GM23338 (cell line): ENCODE measurements at places on chromosomes 1 and 21. TPM values are rescaled to one million over a fixed set of nuclear protein-coding genes. Genes with fewer than 3 reads are reported as not detected.
A peak's percentile ranks its signal among the peaks of the same experiment; 100 is the strongest.

Gene KCNAB2
- 3.7 and 5.1 TPM in 2 replicates for total RNA-seq

- DNase-seq: no peak
Measured at GRCh38 chr21:26572076-26572701, 897 bp downstream of the CYYR1 start.

Gene PLA2G2A
- 0.97 TPM in 1 of 2 replicates, not detected in the other for total RNA-seq

Gene BRDT
- 0.19 and 0.80 TPM in 2 replicates for total RNA-seq

DNA sequence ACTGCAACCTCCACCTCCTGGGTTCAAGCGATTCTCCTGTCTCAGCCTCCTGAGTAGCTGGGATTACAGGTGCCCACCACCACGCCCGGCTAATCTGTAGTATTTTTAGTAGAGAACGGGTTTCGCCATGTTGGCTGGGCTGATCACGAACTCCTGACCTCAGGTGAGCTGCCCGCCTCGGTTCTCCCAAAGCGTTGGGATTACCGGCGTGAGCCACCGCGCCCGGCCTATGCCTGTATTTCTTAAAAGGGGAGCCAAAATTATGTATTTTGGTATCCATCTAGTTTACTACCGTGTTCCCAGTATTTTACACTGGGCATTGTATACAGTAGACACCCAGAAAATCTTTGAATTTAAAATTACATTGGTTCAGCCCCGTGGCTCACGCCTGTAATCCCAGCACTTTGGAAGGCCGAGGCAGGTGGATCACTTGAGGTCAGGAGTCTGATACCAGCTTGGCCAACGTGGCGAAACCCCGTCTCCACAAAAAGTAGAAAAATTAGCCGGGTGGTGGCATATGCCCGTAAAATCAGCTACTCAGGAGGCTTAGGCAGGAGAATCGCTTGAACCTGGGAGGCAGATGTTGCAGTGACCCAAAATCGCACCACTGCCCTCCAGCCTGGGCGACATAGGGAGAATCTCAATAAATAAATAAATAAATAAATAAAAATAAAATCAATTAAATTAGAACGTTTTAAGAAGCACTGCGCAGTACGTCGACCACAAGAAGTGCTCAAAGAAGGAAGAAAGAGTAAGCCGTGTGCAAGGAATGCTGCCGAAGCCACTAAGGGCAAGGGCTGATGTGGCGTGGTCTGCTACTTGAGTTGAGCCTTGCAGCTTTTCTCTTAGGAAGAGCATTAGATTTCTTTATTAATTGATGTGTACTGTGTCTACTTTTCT lies 1.5 kb upstream of the THRAP3 start:
- DNase-seq: peak; percentile 32

Gene OR2L5
- total RNA-seq: not detected in 2 replicates

DNA sequence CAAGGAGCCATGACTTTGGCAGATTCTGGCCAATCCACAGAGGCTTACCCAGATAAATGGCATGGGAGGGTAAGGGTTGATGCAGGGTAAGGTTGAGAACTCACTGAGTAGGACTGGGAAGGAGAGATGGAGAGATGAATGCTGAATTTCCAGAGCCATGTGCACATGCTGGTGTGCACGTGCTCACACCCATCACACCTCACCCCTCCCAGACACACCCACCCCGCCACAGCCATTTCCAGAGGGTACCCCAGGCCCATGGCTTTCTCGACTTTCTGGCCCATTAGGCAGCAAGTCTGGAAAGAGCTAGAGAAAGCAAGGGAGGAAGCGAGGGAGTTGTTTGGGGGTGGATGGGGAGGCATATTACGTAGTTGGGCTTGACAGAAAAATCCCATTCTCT lies 1.6 kb downstream of the CACNA1S start:
- DNase-seq: no peak

Gene CORT
- 0.16 TPM in 1 of 2 replicates, not detected in the other for total RNA-seq

GRCh38 chr1:18057623-18058022 lies 50.0 kb upstream of the IGSF21 start:
- no peak for DNase-seq

GRCh38 chr1:190957565-190957964 lies 479.9 kb upstream of the BRINP3 start:
- DNase-seq: no peak

Gene NHLH2
- 1.7 and 2.3 TPM in 2 replicates for total RNA-seq

DNA sequence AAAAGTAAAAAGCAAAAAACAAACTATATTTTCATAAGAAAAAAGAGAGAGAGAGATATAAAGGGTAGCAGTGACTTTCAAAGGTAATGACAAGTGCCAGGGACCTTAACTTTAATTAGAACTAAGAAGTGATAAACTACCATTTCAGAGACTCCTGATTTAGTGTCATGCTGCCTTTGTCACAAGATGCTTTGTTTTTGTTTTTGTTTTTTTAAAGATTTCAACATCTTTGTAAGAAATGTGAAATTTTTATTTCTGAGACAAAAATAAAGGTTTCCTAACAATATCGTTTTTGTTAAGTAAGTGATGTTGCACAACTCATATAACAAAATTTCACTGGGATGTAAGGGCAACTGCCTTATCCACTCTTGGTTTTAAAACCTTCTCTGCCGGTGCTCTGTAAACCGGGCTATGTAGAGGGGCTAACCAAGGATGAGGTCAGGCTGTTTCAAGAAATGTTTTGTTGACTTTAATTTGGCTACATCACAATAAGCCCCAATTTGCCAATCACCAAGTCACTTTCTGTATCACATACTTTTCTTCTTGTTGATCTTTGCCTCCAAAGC lies 35.2 kb upstream of the SYT2 start:
- DNase-seq: no peak

DNA sequence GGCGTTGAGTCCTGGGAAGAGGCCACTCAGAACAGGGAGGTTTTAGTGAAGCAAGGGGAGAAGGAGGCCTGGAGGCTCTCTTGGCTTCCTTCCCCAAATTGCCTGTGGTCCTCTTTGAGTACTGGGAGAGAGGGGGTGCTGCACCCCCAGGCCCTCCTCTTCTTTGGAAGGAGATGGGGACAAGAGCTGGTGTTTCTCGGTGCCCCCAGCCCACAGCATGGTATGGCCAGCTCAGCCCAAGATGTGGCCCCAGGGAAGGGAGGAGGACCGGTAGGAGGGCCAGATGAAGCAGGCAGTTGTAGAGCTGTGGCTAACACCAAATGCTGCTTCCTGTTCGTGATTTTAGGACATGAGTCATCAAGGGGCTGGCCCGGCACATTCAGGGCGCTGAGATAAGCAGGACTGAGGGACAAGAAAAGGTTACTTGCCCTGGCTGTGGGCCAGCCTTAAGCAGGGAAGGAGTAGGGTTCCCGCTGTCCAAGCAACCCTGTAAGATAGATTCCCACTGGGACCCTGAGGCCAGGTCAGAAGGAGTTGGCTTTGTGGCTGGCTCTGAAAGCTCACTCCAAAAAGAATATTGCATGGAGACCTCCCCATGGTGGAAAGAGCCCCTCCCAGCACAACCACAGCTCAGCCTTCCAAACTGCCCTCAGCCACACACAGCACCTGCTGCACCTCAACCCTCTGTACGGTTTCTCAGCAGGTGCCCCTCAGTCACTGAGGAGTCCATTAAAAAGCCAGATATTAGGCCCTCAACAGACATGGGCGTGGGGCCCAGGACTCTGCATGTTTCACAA lies 4.9 kb upstream of the TNFRSF1B start:
- DNase-seq: no peak

- DNase-seq: no peak
Measured at GRCh38 chr21:39961251-39961650, 94.0 kb downstream of the PCP4 start.

Gene PDZK1IP1
- not detected in 2 replicates for total RNA-seq

Gene KIF17
- total RNA-seq: 13.3 and 18.6 TPM in 2 replicates

Gene PGLYRP3
- not detected in 2 replicates for total RNA-seq

Gene PLEKHG5
- total RNA-seq: 25.8 and 26.4 TPM in 2 replicates

DNA sequence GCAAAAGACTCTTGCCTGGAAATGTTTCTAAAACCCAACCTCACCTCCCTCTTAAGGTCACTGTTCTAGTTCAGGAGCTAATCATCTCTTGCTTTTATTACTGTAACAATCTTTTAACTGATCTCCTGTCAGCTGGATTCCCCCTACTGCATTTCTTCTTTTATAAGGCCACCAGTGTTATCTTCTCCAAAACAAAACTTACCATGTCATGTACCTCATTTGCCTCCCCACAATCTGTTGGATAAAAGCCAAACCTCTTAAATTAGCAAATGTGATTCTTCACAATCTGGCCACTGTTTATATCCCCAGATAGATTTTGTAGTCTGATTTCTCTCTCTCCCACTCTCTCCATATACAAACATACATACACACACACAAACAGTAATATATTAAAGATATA lies 143.3 kb downstream of the DENND1B start:
- DNase-seq: no peak

- DNase-seq: no peak
Measured at GRCh38 chr1:233372218-233373120, 44.9 kb downstream of the MAP3K21 start.

DNA sequence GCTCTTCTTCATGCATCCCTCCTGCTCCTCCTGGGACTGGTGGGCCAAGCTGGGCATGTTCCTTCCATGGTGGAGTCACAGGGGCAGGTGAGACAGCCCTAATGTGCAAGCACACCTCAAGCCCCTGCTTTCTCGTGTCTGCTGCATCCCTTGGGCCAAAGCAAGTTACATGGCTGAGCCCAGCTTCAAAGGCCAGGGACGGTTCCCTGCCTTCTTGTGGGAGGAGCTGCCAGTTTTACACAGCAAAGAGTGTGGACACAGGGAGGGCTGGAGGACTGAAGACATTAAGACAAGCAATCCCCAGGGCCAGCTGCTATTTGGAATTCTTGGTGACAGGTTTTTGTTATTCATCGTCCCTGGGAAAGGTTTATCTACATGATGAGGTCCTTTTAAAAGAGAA lies 175.2 kb upstream of the CACNA1E start:
- DNase-seq: no peak

Gene SLC45A3
- total RNA-seq: 14.4 and 16.0 TPM in 2 replicates

DNA sequence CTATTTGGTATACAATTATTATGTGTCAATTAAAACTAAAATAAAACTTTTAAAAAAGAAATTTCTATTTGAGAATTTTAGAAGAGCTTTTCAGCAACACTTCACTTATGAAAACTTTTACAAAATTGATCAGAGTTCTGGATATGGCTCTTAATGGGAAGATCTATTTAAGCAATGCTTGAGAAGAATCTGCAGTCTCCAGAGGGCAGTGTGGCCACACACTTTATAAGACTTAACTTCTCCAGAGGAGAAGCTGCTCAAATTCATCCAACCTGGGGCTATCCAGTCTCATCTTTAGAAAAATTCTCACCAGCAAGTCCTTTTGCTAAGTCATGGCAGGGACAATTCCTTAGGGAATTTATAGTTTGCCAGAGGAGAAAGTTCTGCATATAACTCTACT lies 25.2 kb upstream of the AGO1 start:
- DNase-seq: peak; percentile 47

- DNase-seq: no peak
Measured at GRCh38 chr1:156283521-156283920, 604 bp upstream of the TMEM79 start.

GRCh38 chr1:212045981-212046380 lies 10.4 kb downstream of the DTL start:
- no peak for DNase-seq

DNA sequence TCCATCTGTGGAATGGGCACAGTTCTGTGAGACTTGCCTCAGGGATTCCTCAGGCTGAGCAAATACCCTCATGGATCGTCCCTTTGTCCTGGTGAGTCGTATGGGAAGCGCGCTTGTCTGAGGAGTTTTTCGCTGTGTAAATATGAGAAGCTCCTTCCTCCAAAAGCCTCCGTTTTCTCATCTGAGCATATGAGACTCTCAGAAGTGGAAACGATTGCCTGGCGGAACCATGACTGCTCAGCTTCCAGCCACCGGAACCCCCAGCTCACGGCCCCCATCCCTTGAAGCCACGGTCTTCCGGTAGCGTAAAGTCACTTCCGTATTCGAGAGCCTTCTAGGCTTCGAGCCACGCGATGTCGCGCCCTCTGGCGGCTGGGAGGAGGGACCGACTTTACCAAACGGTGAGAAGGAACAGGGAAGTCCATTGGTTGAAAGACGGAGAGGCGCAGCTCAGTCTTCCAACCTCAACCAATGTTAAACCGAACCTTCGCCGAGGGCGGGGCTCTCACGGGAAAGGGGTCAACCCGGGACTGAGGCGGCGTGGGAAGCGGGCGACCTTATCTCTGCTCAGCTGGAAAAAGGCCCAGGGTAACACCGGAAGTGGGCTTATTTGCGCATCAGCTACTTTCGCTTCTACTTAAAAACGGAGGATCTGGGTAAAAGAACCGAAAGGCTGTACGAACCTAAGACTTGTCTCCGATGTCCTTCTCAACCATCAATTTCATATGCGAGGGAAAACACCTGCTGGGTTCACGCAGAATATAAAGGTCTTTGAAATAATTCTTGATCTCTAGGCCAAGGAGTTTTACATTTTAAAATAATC lies 46.3 kb downstream of the AZIN2 start:
- peak; percentile 98 for DNase-seq

Gene CFHR4
- total RNA-seq: not detected in 2 replicates

Gene SMIM11
- 8.9 TPM in 1 of 2 replicates, not detected in the other for total RNA-seq

Gene IGSF9
- total RNA-seq: 23.5 and 27.6 TPM in 2 replicates

DNA sequence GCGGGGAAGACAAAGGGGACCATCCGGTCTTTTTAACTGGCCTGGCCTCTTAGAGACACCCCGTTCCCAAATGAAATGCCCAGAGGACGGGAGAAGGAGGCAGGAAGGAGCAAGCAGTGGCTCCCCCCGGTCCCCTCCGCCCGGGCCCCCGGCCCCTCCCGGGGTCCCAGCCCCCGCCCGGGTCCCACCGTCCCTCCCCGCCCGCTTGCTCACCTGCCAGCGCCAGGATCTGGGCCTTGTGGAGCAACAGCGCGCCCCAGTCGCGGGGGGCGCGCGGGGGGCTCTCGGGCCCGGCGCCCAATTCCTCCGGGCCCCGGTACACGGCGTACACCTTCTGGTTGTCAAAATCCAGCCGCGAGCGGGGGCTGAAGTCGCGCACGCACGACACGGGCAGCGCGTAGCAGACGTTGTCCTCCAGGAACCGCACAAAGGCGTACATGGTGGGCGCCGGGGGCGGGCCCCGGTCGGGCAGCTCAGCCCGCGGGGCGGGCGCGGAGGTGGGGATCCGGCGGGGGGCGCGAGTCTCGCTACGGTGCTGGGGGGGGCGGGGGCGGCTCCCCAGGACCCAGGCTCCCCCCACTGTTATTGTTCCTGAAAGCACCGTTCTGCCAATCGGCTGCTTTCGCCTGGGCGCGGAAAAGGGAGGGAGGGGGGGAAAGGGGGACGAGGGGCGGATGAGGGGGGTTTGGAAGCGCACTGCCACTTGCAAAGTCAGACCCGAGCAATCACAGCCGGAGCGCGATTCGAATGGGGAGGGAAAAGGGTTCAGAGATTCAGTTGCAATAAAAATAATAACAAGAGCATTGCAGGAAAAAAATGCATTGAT lies at the start of gene BEND5:
Gene BEND5, minus strand, starts transcription at position 499 of the 826 bp plus-strand sequence. Its CDS starts 60 bp downstream, at position 439.
- peak; percentile 87 for DNase-seq

Gene MFSD2A
- 22.1 and 23.9 TPM in 2 replicates for total RNA-seq

GRCh38 chr21:45318146-45318555 lies 30.5 kb upstream of the POFUT2 start:
- DNase-seq: no peak

- DNase-seq: no peak
Measured at GRCh38 chr1:25137521-25138395, 94.5 kb downstream of the SYF2 start.

DNA sequence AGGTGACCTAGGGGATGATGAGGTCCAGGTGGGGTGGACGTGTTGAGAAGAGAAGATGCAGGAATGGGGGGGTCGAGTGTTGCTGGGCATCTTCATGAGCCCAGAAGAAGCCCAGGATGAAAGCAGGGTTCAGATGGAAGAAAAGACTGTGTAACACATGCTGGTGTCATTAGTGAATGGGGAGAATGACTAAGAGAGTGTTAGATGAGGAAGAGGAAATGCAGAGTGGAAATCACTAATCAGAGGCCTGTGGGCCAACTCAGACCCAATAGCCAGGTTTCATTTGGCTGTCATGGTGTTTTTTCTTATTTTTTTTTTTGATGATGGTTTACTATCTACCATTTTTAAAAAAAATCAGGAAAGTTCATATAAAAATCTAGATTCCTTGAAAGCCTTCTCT lies 180.8 kb upstream of the CAMK1G start:
- DNase-seq: no peak
